ENCODE measurements at places on chromosomes 2 and 18. TPM values are rescaled to one million over a fixed set of nuclear protein-coding genes. Genes with fewer than 3 reads are reported as not detected.

DNA sequence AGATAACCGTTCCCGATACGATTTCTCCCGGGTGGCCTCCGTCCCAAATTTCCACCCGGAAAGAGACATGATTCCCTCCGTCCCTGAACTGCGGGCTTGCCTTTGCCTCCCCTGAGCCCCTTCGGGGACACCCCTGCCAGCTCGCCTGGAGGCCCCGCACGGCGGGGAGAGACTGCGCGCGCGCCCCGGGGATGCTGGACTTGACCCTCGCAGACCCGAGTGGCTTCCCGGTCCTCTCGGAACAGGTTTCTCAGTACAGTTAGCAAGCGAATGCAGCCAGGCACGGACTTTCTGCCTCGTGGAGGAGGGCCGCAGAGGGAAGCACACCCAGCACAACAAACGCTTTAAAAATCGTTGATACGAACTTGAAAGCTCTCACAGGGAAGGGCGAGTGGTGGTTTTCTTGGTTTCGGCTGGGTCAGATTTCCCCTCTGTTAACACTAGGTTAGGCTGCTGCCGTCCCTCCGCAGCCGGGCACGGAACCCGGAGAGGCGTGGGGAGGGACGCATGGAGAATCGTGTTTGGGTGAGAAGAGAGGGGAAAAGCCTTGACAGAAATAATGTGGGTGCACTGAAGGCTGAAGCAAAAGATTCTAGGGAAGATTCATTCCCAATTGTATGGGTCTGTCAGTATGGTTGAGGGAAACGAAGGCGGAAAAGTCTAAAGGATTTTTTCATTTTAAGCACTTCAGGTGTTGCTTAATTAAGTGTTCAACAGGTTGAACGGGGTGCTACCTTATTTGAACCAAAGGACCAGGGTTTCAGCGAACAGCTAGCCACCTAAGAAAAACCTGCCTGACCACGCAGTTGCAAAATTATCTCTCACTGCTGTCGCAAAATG, 916 bp downstream of the TNFRSF11A start:
- no peak for DNase-seq

DNA sequence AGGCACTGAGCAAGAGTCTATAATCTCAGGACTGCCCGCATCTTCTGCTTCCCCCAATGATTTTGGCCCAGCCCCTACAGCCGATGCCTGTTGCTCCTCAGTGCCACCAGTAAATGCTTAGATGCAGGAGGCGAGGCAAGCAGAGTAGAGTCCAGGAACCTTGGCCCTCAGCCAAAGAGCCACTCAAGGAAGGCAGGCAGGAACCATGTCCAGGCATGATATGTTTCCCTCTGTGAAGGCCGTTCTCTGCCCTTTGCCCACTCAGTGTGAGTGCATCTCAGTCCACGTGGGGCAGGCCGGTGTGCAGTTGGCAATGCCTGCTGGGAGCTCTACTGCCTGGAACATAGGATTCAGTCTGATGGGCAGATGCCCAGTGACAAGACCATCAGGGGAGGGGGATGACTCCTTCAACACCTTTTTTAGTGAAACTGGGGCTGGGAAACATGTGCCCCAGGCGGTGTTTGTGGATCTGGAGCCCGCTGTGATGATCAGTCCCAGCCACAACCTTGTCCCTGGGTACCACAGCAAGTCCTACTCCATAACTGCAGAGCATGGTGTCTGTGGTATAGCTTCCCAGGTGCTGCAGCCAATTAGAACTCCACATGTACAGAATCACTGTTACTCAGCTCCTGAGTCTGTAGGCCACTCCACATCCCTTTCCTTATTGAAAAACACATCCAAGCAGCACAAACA, 9.7 kb upstream of the DNAJB2 start:
- DNase-seq = no peak

DNA sequence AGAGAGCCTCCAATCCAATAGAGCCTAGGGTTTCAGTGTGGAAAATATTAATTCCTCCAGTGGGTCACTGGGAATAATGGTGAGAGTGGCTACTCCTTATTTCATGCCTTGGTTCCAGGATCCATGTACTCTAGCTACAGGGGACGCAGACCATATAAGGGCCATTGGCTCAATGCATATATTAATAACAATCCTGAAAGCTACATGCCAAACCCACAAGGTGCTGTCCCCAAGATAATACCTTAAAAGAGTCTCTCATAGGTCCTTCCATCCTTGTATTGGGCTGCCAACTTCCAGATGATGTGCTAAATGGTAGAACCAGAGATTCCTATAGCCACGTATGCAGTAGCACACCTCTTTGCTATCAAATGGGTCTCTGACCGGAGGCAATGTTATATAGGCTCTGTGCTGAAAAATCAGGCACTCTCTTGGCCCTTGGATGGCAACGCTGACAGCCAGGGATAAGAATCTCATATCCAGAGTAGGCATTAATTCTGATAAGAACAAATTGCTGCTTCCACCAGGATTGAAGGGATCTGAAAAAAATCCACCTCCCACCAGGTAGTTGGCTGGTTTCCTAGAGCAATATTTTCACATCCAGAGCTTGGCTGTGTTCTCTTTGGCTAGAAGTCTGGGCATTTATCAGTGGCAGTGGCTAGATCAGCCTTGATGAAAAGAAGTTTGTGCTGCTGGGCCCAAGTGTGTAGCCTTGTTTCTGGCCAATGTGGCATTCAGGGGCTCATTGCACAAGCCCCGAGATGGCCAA, 218.1 kb upstream of the MGAT5 start:
- DNase-seq = no peak

The TNFRSF11A gene
- polyA plus RNA-seq = 0.33 TPM

DNA sequence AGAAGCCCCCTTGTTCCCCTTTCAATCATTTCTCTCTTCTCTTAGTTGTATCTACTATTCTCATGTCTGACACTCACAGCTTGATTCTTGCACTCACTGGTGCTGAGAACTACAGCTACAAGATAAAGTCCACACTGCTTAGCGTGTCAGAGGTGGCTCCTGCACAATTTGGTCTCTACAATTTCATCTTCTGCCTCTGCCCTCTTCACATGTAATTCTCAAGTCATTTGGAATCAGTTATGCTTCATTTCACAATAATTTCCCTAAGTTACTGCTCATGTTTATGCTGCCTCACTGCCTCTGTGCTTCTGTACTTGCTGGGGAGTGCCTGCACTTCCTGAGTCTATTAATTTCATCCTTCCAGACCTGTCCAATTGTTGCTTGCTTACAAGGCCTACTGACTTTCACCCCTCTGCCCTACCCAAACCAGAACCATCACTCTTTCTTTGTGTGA, 11.6 kb upstream of the NAB1 start:
- DNase-seq = no peak

DNA sequence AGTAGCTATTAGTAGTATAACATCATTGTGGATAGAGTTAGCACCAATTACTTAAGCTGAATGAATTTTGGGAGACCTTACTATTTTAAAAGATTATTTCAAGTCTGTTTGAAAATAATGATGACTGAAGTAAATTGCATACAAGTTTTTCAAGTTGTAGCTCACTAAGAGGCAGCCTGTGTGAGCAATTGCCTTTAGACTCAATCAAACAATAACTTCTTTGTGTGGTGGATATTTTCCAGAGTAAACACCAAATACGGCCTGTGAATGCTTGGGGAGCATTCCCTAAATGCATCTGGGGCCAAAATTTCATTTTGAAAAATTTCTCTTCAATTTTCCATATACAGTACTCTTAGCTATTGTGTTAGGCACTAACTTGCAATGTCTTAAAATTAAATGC, 7.9 kb downstream of the SERPINB12 start:
- DNase-seq = no peak

GRCh38 chr2:239793836-239794235, 231.3 kb downstream of the NDUFA10 start:
- DNase-seq = no peak

DNA sequence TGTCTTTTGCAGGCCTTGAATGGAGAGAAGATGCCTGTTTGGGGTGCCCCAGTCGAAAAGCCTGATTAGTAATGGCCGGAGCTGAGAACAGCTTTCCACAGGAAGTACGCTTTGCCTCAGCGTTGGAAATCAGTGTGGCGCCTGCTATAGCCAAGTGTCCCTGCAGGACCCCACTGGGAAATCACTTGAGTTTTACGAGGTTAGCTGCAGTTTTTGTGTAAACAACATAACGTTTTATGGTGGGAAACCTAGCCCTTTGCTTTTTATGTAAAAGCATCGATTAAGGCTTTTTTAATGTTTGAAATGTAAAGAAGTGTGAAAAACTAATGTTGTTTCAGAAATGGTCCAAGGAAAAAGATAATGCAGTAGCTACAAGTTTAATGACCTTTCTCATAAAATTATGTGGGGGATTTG, 234.2 kb downstream of the TTC32 start:
- DNase-seq = no peak

GRCh38 chr2:46071074-46071473, 226.1 kb upstream of the EPAS1 start:
- no peak for DNase-seq

DNA sequence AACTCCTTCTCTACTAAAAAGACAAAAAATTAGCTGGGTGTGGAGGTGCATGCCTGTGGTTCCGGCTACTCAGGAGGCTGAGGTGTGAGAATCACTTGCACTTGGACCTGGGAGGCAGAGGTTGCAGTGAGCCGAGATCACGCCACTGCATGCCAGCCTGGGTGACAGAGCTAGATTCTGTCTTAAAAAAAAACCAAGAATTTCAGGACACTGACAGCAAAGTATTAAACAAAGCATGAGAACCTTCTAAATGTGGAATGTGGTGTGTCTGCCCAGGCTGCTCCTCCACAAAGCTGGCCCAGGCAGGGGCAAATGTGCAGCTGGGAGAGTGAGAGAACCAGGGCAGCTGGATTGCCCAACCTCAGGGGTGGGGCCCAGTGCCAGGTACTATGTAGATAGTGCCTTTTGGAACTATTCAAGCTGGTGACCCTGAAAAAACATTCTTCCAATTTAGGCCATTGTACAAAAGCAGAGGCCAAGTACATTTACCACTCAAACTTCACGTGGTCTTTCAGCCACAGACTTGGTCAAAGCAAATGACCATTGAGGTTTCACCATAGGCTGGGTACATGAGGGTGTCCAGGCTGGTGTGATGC, 6.7 kb upstream of the UGT1A5 start:
- no peak for DNase-seq

- DNase-seq = no peak
Measured at GRCh38 chr2:27375513-27376099, 4.9 kb downstream of the ZNF513 start.

DNA sequence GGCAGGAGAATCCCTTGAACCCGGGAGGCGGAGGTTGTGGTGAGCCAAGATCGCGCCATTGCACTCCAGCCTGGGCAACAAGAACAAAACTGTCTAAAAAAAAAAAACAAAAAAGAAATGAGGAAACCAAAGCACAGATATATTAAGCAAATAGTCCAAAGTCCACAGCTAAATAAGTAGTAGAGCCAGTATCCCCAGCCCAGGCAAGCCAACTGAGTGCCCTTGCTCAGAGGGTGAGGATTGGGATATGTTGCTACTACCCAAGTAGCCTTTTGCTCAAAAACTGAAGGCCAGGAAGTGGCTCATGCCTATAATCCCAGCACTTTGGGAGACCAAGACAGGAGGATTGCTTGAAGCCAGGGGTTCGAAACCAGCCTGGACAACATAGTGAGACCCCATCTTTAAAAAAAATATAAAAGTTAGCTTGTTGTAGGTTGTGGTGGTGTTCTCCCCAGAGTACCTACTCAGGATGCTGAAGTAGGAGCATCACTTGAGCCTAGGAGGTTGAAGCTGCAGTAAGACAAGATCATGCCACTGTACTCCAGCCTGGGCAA, 5.4 kb downstream of the CFAP36 start:
- DNase-seq = no peak

DNA sequence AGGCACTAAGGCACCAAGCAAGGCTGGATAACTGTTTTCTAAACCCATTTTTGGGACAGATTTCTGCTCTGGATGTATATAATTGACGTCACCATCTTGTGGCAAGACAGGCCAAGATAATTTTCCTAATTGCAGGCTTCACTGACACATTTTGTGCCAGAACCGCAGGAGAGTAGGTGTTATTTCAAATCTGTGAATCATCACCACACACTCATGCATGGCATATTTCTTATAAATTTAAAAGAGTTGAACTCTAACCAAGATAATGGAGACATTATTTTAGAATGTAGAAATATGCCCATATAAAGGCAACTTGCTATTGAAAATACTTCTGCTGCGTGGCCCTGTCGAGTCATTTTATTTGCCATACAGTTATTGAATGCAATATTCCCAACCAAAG, 68.3 kb upstream of the ACYP2 start:
- DNase-seq = no peak

DNA sequence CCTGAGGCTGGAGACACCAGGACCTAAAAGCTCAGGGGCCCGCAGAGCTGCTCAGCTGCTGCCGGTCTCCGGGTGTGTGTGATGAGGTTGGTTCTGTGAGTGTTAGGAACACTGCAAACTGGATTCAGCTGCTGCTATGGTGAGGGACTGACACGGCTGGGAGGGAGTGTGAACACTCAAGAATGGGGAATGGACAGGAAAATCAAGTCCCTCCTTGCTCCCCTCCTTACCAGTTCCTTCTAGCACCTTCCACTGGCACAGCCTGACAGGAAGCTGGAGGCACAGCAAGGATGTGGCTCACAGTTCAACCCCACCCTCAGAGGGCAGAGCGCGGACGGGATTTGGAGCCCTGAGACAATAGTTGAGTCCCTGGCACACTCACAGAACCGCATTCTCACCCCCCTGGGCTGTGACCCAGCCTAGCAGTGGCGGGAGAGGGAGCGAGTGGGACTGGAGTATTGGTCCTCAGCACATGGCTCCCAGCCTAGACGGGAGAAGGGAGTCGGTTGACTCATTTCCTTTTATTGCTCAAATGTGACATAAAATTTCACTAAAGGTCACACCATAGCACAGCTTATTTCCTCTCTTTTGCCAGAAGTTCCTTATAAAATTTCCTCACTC, 42.5 kb downstream of the LRRC30 start:
- DNase-seq = peak; percentile 81

The TMEM163 gene
- 1.7 TPM for polyA plus RNA-seq

DNA sequence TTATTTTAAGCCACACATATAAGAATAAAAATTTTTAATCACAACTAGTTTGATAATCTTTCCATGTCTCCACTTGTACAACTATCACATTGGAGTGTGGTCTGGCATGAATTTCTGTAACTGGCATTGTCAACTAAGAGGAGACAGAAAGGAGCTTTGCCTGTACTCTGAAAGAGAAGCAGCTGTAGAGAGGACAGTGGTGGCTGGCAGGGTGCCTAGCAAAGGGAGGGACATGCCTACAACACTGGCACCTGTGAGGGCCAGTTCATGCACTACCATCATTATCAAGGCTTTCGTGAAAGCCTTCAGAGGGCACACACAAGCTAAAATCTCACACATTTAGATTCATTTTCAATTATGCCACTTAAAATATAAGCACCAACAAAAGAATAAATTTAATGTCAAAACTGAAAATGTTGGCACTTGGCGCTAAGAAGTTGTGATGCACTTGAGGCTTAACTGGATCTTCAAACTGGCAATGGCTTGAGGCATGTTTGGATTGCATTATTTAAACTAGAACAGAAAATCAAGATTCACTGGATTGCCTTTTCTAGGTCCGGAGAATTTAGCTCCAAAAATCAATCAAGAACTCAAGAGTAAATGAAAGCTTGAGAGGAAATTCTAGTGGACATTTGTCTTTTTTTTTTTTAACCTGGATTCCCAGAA, 238.6 kb downstream of the ZNF385B start:
- peak; percentile 48 for DNase-seq
